CD8-positive, alpha-beta T cell (primary cell): ENCODE measurements at places on chromosomes 6 and 20.

DNA sequence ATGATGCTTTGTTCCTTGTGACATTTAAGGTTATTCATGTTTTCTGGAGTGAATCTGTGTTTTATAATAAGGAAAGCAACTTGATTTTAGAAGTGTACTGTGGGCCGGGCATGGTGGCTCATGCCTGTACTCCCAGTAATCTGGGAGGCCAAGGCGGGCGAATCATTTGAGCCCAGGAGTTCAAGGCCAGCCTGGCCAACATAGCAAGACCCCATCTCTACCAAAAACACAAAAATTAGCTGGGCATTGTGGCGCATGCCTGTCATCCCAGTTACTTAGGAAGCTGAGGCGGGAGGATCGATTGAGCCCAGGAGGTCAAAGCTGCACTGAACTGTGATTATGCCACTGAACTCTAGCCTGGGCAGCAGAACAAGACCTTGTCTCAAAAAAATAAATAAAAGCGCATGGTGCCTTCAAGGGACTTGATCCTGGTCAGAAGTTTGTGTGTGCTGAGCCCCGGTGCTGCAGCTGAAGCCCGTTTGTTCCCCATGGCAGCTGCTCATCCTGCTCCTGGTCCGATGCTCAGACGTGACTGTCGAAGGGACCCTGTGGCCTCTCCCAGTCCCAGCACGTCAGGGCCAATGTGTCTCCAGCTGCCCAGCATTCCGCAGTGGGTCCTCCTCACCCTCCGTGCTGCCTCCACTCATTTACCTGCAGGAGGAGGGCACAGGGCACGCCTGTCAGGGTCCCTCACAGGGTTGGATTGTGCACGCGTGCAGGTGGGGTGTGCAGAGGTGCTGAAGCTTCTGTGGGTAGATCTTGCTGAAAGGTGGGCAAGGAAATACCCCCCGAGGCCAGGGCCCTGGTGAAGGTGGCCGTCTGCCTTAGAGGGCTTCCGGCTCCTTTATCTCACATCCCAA, 18.3 kb downstream of the ENTPD6 start:
- DNase-seq = no peak

GRCh38 chr20:10721976-10722375, 48.2 kb upstream of the JAG1 start:
- DNase-seq = no peak

DNA sequence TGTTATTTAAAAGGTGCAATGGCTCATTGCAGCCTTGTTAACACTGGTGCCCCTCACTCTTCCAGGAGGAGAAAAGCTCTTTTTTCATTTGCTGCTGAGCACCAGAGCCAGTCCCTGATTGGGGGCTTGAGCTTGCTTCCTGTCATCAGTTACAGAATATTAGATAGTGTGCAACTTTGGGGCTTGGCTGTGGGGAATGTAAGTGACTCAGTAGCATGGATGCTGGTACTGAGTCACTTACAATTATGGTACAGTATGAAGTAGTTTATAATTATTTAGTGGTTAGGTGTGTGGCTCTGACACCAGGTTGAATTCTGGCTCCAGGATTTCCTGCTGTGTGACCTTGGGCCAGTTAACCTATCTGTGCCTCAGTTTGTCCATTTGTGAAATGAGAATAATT, 37.6 kb downstream of the ANKS1A start:
- DNase-seq = no peak

DNA sequence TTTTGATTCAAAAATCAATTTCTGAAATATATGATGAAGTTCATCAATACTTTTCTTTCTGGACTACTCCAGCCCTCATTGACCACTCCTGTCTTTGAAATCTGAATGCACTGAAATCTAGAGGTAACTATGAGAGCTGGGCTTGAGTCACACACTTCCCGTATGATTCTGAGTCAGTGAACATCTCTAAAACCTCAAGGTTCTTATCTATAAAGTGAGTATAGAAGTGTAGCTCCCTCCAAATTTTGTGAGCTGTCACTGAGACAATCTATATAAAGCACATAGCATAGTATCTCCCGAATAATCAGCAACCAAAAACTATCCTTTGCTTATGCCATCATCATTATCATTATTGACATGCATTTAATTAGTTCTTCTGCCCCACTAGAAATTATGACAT, 182.4 kb downstream of the TSHZ2 start:
- DNase-seq = no peak

DNA sequence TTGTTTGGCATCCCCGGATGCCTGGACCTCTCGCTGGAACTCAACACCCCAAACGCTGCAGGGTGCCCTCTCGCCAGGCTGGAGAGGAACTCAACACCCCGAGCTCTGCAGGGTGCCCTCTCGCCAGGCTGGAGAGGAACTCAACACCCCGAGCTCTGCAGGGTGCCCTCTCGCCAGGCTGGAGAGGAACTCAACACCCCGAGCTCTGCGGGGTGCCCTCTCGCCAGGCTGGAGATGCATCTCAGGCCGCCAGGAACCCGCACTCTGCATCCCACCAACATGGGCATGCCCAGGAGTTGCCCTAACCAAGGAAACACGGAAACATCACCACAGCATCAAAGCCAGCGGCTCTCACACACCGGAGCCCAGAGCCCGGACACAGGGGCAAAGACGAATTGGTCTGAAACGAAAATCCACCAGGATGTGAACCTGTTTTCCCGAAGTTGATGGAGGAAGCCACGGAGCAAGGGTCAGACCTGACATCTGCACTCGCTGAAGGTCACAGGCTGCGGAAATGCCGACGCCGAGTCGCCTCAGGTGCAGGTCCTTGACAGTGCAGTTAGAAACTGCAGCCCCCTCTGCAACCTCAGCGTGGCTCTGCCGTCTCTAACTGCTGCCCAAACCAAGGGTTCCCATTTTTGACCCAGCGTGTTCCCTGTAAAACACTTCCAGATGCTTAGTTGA, 37.5 kb downstream of the DLL1 start:
- DNase-seq = no peak

DNA sequence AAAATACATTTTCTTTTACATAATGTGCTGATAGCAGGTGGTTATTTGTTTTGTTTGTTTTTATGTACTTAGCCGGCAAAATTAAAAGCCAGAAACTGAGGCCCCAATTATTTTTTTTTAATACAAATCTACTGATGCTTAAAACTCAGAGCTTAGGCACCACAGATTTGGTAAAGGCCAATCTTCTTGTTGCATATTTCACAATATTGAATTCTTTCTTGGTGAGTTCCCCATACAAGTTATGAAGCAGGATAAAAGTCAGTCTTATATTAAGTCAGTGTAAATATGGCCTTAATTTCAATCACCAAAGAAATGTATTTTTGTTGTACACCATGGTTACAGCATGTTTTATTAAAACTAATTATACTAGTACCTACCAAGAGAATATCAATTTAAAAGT, 16.3 kb upstream of the ZDHHC14 start:
- no peak for DNase-seq

DNA sequence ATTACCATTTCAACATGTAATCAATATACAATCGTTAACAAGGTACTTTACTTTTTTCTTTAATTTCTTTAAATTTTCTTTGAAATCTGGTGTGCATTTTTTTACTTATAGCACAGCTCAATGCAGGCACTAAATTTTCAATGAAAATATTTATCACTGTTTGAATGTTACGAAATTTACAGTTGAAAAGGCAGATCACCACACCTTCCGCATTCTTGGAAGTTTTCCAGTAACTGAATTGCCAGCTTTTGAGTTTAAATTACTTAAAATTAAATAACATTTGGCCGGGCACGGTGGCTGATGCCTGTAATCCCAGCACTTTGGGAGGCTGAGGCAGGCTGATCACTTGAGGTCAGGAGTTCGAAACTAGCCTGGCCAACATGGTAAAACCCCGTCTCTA, 309.9 kb downstream of the BMP7 start:
- no peak for DNase-seq
